ENCODE measurements at places on chromosomes 6 and 20.

- no peak for DNase-seq
Measured at GRCh38 chr20:50543326-50543725, 33.1 kb downstream of the PTPN1 start.

GRCh38 chr6:106182455-106182854 is 96.3 kb downstream of the PRDM1 start:
- no peak for DNase-seq

- no peak for DNase-seq
Measured at GRCh38 chr20:40186826-40187225, 502.2 kb downstream of the MAFB start.

GRCh38 chr6:128443553-128443952 is 76.8 kb downstream of the PTPRK start:
- DNase-seq: no peak

- DNase-seq: no peak
Measured at GRCh38 chr6:2185466-2185865, 59.9 kb downstream of the GMDS start.

DNA sequence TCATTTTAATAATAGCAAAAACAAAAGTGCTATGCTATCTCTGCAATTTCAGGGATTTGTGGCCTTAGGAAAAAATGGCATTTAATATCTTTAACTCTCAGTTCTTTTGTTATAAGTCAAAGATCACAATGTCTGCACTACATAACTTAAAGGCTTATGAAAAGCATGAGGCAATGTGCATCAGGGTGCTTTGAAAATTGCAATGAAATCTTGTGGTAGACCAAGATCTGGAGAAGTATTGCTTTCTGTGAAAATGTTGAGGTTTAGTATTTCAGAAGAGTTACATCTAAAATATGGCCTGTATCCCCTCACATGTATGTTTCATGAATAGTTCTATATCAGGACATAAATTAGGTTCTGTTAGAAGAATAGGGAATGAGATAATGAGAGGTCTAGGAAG is 200.6 kb downstream of the MEI4 start:
- DNase-seq: no peak

- no peak for DNase-seq
Measured at GRCh38 chr20:2237059-2237458, 58.7 kb upstream of the TGM3 start.

GRCh38 chr6:43836507-43837240 is 66.7 kb downstream of the VEGFA start:
- no peak for DNase-seq

DNA sequence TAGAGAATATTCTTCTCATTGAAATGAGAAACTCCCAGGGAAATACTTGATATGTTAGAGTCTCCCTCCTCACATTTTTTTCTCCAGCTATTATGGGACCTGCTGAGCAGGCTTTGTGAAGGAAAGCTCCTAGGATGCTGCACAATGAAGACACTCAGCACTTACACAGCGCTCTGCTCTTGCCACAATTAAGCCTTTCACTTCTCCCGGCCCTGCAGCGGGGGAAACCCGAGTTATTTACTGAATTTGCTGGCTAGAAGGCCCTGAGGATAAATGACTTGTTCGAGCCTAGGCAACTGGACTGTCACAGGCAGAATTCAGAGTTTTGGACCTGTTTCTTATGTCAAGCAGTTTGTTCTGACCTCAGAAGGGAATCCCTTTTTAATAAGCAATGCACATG is 102.0 kb downstream of the MAP3K7 start:
- DNase-seq: no peak

GRCh38 chr20:17327185-17328148 is 100.6 kb downstream of the PCSK2 start:
- DNase-seq: no peak

- DNase-seq: no peak
Measured at GRCh38 chr20:54113566-54113965, 43.2 kb upstream of the BCAS1 start.

GRCh38 chr20:43991261-43991660 is 76.6 kb downstream of the TOX2 start:
- DNase-seq: no peak

- DNase-seq: no peak
Measured at GRCh38 chr6:155380666-155381332, 66.5 kb upstream of the TFB1M start.

DNA sequence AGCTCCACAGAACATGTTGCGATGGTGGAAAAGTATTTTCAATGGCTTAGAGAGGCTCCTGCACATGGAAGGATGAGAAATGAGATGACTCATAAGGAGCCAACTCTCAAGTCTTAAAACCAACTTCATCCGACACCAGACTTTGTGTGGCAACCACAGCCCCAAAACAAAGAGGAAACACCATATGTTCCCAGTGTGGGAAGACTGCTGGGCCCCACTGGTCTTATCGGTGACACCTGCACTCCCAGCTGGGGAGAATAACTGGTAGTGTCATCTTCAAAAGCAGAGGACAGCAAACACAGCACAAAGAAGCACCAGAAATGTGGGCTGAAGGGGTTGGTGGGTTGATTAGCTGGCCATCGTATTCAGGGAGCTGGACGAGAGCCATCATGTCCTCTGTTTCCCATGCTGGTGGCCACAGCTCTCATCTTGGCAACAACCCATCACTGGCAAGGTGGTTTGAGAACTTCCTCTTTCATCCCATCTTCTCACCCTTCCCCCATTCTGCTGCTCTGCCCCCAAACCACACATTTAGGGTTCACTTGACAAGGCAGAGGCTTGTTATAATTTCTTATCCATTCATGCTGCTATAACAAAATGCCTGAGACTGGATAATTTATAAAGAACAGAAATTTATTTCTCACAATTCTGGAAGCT is 46.0 kb upstream of the TASP1 start:
- no peak for DNase-seq

DNA sequence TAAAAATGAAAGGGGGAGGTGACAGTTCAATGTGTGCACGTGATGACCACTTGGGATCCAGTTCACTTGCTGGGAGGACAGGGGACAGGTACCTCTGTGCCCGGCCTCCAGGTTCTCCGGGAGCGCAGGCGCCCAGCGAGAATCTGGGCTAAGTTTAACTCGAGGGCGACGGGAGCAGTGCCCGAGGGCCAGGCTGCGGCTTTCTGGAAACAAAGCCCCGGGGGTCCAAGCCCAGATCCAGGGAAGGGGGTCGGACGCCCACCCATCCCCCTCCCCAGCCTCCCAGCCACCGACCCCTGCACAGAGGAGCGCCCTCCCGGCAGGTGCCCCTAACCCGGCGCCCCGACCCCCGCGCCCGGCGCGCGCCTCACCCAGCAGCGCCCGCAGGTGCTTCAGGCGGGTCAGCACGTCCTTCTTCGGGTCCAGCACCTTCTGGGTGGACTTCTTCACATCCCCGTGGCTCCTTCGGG is 405 bp downstream of the RALGAPA2 start:
- DNase-seq: no peak

DNA sequence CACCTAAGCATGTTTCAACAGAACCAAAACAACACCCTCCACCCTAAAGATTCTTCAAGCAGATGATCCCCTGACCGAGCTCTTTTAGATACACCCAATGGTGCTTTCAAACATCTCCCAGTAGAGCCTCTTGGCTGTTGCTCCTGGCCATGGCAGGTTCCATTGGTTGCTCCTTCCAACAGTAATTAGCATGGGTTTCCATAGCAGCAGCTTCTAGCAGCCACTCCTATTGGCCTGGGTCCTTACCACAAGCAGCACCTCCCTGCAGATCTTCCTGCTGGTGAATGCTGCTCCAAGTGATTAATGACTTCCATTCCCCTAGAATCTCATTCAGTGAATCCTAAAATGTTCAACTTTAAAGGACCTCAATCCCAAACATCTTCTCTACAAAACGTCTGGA is 13.9 kb downstream of the CCN2 start:
- no peak for DNase-seq

- no peak for DNase-seq
Measured at GRCh38 chr6:113920663-113921267, 50.2 kb downstream of the HDAC2 start.

- no peak for DNase-seq
Measured at GRCh38 chr20:50848846-50849673, 54.2 kb downstream of the BCAS4 start.

GRCh38 chr6:82954937-82955577 is 110.6 kb downstream of the UBE3D start:
- no peak for DNase-seq

DNA sequence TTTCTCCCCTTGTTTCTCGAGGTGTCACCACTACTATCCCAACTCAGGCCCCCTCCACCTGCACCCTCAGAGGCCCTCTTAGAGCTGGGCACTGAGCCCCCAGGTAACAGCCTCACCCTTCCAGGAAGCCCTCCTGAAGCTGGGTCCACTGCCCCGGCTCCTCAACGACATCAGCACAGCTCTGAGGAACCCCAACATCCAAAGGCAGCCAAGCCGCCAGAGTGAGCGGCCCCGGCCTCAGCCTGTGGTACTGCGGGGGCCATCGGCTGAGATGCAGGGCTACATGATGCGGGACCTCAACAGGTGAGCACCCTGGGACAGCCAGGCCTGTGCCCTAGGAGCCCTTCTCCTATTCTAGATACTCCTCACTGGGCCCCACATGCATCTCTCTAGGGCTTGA is 12.9 kb upstream of the ZBTB9 start:
- no peak for DNase-seq

GRCh38 chr6:158787395-158787794 is 31.8 kb downstream of the EZR start:
- no peak for DNase-seq

- no peak for DNase-seq
Measured at GRCh38 chr6:117549611-117550010, 52.7 kb downstream of the GOPC start.

- DNase-seq: no peak
Measured at GRCh38 chr6:84055647-84056046, 22.1 kb downstream of the MRAP2 start.

DNA sequence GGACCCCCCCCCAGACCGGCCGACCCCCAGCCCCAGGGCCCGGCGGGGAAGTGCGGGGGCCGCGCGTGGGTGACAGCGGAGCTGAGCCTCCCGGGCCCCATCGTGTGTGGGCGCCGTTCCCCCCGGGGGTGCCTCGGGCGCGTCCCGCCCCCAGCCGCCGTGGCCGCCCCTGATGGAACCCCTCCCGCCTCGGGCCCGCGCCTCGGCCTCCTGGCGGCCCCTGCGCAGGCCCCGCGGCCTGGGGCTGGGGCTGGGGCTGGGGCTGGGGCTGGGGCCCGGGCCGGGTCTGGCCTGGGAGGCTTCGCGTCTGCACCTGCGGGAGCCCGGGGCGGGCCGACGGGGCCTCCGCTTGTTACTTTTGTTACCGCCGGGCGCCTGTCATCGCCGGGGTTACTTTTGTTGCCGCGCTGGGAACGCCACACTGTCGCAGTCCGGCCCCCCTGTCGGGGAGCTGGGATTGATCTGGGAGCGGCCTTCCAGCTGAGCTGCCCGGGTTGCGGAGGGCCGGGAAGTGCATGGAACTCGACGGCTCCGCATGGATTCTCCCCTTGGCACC is 598 bp downstream of the OGFR start:
- DNase-seq: no peak

DNA sequence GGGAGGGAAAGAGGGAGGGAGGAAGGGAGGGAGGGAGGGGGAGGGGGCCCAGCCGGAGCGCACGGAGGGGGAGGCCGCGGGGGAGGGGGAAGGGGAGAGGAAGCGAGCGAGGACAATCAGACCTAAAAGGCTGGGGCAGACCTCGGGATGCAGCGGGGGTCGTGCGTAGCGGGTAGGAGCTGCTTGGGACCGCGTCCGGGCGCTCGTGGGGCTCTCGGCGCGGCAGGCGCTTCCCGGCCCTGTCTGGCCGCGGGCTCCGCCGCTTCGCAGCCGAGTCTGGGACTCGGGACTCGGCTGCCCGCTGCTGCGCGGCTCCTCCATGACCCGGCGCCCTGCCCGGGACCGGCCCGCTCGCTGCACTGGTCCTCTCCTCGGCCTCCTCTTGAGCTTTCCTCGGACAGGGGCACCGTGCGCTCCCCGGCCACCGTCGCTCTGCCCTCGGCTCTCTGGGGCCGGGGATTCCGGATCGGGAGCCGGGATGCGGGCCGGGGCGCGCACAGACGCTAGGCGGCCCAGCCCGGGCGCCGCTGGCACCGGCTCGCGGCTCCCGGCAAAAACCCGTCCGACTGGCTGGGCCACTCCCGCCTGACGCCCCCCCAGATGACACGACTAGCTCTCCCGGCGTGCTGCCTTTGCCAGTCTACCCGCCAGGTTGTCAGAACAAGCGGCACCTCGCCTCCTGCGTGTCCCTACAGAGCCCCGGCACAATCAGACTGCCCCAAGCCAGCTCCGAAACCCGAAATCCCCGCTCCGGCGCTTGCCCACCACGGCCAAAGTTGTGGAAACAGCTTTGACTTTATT is 2.2 kb downstream of the TFAP2A start:
- no peak for DNase-seq

DNA sequence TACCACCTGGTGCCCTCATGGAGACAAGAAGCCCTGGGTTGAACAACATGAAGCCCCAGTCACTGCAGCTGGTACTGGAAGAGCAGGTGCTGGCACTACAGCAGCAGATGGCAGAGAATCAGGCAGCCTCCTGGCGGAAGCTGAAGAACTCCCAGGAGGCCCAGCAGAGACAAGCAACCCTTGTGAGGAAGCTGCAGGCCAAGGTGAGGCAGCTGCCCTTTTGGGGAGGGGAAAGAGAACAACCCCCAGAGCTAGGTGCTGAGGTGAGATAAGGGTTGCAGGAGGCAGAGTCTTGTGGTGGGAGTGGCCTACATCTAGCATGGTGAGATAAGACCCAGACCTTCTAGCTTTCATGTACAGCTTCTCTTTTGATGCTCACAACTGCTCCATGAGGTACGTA is 7.0 kb downstream of the CEP250 start:
- no peak for DNase-seq

DNA sequence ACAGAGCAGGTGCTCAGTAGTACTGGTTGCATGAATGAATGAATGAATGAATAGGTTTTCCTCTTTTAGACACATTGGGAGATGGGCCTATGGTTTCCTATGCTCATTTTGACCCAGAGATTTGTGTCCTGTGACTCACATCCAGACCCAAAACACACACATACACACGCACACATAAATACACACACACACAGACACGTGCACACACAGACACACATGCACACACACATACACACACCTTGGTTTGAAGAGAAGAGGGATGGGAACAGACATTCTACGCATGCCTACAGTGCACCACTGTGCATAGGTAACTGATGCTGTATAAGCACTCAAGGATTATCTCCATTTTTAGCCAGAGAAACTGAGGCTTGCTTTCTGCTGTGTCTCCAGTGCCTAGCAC is 4.1 kb downstream of the JPH2 start:
- no peak for DNase-seq

DNA sequence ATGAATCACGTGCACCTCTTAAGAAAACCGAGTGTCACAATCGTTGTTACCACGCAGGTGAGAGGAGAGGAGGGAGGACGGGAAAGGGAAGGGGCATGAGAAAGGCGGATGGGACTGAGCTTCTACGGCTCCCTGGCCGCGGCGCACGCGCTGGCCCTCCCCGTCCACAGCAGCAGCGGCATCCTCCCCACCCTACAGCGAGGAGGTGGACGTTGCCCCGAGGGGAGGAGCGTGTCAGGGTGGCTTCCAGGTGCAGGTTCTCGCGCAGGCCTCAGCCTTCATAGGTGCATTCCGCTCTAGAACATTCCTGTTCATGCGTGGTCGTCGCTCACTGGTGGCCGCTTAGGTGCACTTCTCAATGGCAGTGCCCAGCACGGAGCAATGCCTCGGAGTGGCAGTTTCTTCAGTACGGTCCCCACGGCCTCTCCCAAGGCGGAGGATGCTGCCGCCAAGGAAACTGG is 29.7 kb upstream of the AFDN start:
- DNase-seq: no peak

- DNase-seq: no peak
Measured at GRCh38 chr6:122829456-122829855, 40.4 kb downstream of the SMPDL3A start.

GRCh38 chr6:44192428-44193041 is 24.2 kb upstream of the MYMX start:
- no peak for DNase-seq

- no peak for DNase-seq
Measured at GRCh38 chr20:15163632-15164031, 826.2 kb upstream of the FLRT3 start.
